ENCODE measurements at places on chromosomes 12 and 14.

- no peak for DNase-seq
These were observed 56.1 kb downstream of the TMEM117 start for GRCh38 chr12:43891856-43892574.

- no peak for DNase-seq
These were observed 58.5 kb upstream of the PLXNC1 start for GRCh38 chr12:94089891-94090290.

GRCh38 chr12:42213023-42213422, 25.0 kb downstream of the YAF2 start:
- DNase-seq, result no peak

- DNase-seq, result no peak
These were observed 337.5 kb upstream of the PDE3A start for GRCh38 chr12:20030826-20031225.

DNA sequence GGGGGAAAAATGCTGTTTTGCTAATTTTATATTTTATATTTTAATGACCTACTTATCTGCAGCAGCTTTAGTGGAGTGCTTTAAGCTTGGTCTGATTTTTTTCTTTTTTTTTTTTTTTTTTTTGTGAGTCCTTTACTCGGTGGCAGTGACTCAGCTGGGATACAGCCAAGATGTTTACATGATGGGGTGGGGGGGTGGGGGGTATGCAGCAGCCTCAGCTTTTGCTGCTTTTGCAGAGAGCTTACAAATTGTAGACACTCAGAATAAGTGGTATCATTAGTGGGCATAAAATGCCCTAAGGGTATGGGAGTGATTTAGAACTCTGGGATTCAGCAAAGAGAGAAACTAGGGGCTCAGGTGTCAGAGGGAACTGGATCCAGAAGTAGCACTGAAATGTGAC, 38.2 kb upstream of the ARHGAP5 start:
- no peak for DNase-seq

GRCh38 chr14:63174760-63175191, 29.5 kb upstream of the RHOJ start:
- DNase-seq, result no peak

- DNase-seq, result no peak
These were observed 28.4 kb downstream of the NFYB start for GRCh38 chr12:104109446-104110271.

- no peak for DNase-seq
These were observed 19.8 kb downstream of the NCOR2 start for GRCh38 chr12:124547626-124548025.

DNA sequence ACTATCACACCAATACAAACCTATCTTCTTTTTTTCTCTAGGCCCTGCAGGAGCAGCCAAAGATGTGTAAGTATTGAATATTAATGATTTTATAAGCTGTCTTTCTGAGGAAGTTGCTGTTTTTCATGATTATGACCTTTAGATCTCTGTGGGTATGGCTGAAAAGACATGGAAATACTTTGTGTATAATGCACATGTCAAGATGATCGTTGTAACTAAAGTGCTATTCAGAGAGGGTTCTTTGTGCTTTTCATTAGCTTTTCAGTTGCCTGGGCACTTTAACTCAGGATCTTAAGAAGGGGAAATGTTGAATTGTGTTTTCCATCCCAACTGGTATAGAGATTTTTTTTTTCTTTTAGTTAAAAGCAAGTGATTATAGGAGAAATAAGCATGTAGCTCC, 18.1 kb downstream of the C12orf75 start:
- DNase-seq, result no peak

DNA sequence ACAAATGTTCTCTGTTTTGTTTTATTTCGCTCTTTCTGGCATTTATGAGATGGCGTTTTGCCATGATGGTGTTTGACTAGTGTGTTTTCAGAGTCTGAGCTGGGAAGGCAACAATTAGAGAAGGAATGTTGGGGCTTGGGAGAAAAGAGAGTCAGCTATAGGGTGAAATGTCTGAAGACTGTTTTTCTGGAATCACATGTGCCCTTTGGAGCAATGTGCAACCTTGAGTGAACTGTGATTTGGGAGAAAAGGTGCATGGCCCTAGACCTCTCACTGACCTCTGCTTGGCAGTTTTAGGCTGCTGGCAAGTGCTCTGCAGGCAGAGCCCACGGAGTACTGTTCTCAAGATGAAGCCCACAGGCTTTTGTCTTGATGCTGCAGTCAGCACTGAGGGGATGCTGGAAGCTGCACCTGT, 379.9 kb upstream of the PDE3A start:
- no peak for DNase-seq

DNA sequence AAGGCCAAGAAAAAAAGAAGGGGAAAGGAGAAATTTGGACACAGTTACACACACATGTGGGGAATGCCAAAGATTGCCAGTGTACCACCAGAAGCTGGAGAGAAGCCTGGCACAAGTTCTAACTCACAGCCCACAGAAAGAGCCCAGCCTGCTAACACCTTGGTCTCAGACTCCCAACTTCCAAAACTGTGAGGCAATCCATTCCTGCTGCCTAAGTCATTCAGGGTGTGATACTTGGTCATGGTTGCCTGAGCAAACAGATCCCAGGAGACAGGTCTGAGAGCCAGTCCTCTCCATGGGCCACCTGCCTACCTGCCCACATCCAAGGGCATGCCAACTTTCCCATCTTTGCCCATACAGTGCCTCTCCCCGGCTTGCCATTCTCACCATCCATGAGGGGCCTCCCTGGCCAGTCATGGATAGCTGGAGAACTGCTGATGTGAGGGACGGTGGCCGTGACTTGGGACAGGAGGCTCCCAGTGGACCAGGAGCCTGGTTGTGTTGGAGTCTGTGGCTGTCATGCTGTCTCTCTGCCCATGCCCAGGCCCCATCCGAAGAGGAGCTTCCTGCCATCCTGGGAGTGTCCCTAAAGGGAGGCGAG, 198.0 kb upstream of the RTL1 start:
- DNase-seq, result no peak

DNA sequence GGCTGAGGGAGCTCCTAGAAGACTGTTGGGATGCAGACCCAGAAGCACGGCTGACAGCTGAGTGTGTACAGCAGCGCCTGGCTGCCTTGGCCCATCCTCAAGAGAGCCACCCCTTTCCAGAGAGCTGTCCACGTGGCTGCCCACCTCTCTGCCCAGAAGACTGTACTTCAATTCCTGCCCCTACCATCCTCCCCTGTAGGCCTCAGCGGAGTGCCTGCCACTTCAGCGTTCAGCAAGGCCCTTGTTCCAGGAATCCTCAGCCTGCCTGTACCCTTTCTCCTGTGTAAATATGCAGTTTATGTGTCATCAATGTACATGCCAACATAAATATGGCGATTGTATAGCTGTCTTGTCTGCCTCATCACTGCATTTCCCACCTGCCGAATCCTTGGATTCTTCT, 7.5 kb downstream of the AMHR2 start:
- DNase-seq, result no peak

GRCh38 chr14:68585690-68586089, 207.2 kb downstream of the ZFP36L1 start:
- DNase-seq, result no peak

DNA sequence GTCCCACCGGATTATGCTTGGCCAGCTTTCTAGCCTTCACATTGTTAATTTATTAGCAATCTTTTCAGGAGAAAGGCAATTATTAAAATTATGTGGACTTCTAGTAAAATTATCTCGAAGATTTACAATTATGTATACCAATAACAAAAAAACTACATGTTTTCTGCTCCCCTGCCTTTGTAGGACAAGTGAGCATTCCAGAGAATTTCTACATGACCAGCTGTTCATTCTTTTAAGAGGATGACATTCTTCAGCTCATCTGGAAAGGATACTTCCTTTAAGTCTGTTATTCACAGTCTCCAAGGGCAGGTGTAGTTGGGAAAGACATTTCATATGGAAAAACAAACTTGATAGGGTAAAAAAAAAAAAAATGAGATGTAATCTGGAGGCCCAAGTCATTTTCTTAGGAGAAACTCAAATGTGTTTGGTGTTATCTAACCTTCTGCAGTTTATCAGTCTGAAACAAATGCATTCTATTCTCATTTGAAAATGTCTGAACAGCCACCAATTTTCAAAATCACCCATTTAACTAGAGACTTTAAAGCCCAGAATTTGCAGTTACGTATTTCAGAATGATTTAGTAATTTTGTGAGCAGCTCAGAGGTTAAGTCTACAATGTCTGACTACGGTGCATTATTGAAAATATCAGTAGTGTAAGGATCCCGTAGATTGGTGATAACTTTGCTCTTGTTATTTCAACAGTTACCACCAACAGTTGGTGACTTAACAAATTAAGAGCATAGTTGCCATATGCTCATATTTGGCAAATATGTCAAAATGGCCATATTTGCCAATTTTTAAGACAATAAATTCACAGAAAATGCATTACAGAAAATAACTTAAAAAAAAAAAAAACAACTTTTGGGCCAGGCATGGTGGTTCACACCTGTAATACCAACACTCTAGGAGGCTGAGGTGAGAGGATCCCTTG, 1.8 kb upstream of the PHLDA1 start:
- DNase-seq, result no peak

DNA sequence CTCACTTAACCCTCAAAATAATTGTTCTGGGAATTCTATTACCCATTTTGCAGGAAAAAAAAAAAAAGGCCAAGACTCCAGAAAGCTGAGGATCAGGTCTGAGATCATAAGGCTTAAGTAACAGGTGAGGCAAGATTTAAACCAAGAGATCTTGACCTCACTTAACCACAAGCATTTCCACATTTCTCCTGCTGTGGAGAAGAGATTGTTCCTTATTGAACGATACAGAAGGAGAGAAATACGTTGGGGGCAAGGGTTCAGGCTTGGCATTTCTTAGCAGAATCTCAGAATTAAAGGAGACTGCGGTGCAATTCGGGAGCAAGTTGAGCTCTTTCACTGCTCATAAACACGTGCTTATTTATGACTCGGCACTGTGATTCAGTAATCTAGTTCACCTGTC, 885.3 kb upstream of the TMEM132C start:
- no peak for DNase-seq

DNA sequence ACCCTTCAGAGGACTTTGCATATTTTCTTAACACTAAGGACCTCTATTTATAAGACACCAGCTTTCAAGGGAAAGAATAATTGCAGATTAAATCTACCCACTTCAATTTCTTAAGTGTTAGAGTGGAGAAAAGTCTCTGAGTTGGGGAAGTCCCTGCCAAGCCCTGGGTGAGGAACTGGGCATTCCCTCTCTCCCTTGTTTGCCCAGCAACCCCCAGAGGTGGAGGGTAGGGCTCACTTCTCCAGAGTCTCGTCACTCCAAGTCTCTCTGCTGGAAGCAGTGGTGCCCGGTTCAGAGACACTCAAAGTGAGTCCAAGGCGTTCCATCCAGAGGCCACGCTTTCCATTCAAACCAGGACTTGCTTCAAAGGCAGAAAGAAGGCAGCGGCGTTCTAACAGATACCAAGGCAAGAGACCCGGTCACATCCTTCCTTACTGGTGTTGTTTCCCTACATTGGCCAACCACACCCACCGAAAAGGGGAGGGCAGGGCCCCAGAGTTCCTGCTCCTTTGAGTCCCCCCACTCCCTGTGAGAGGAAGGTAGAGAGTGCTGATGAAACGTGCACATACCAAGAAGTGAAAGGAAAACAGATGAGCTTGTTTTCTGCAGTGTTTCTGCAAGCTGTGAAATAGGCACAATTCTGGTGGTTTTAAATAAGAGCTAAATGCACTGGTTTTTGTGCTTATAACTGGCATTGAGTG, 6.1 kb upstream of the BDKRB2 start:
- DNase-seq, result no peak

GRCh38 chr12:3034067-3034750, 43.0 kb upstream of the TSPAN9 start:
- peak; percentile 12 for DNase-seq
